Forelimb muscle (tissue), 1 donor: ENCODE measurements at places on chromosomes 5 and 9. TPM values are rescaled to one million over a fixed set of nuclear protein-coding genes. Genes with fewer than 3 reads are reported as not detected.

DNA sequence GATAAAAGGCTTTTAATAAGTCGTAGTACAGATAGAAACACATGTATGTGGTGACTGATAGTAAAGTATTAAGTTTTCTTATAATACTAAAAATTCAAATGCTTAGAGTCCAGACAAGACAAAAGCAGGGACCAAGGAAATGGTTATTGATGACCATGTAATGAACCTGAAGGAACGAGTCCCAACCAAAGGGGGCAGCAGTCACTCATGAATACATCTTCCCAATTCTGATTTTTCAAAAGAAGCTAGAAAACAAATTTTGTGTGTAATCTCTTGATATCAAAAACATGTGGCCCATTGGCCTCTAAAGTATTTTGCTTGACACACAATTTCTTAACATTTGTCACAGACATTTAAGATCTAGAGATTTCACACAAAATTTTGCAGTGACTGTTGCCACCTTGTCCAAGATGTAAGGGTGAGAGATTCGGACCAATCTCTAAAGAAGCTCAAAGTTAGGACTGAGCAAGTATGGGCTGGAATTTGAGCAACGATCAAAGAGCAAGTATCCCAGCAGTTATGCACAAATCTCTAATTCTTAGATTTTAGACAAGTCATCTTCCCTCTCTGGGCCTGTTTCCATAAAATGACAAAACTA lies 66.8 kb downstream of the ARL15 start:
- DNase-seq: no peak

Gene PCDHGA3
- 1.1 TPM for polyA plus RNA-seq

Gene GFPT2
- polyA plus RNA-seq: 8.6 TPM

DNA sequence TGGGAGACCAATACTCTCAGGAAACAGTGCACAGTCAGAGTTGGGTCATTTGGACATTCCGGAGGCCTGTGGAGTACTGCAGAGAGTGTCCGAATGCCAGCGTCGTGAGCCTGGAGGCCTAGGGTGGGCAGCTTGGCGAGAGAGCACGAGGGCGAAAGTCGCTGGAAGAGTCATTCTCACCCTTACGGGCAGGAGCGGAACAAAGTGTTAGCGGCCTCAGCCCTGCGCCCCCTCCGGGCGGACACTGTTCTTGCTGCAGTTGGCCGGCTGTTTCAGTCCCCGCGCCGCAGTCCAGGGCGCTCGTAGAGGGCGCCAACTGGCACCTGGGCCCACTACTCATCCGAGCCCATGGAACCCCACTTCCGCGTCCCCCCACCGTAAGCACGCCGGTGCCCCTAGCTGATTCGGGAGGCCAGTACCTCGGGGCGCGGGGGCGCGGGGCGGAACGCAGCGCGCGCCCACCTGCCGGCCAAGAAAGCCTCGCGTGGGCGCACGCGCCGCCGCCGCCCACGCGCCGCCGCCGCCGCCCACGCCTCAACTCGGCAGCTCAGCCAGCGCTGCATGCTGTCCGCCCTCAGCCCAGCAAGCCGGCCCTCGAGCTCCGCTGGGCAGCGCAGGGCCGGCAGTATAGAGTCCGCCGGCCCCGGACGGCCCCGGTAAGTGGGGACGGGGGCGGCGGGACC lies 99.7 kb upstream of the CCL21 start:
- no peak for DNase-seq

Gene TRIP13
- 6.6 TPM for polyA plus RNA-seq

GRCh38 chr5:174897281-174897950 lies 173.0 kb downstream of the MSX2 start:
- no peak for DNase-seq

Gene MRNIP
- 15.2 TPM for polyA plus RNA-seq

- no peak for DNase-seq
Measured at GRCh38 chr9:136172412-136173079, 32.4 kb downstream of the LHX3 start.

- DNase-seq: no peak
Measured at GRCh38 chr5:59798862-59799667, 94.5 kb downstream of the PDE4D start.

- DNase-seq: no peak
Measured at GRCh38 chr5:172044631-172045314, 38.3 kb upstream of the FBXW11 start.

DNA sequence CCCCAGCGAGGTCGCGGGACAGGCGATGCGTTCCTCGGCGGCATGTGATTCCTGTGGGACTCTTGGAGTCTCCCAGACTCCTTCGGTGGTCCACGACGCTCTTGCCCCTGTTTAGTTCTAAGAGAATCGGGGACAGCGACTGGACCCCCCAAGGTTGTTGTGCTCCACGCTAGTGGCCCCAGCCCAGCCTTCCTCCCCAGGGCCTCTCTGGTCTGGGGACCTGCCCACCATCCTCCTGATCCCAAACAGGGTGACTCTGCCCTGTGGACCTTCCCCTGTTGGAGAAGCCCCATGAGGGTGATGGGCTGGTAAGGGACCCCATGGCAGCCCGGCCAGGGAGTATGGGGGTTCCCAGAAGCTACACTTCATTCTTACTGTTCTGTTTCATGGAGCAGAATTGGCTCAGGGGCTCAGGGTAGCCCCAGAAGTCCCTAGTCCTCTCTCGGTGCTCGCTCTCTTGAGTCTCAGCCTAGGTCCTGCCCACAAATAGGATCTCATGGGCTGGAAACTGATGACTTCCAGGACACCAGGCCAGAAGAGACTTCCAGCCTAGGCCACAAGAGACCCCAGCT lies 880 bp downstream of the CARD19 start:
- DNase-seq: no peak

Gene IGIP
- 5.3 TPM for polyA plus RNA-seq

Gene GCNT4
- polyA plus RNA-seq: 0.15 TPM

Gene EFNA5
- polyA plus RNA-seq: 3.0 TPM

GRCh38 chr5:107268241-107268640 lies 402.5 kb downstream of the EFNA5 start:
- DNase-seq: no peak

DNA sequence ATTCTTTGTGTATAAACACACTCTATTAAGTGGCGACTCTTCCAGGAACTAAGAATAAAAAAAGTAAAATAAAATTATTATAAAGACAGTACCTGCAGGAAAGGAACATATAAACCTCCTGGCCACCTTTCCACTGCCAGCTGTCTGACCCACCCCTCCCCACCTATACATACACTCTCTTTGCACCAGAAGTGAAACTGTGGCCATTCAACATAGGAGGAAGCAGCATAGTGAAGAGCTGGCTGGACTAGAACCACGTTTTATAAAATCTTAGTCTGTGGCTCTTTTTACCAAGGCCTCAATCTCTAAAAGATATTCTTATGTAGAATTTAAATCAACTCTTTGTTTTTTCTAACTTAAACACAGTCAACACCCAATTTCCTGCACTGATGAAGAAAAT lies 289.6 kb downstream of the GABRB2 start:
- DNase-seq: no peak

DNA sequence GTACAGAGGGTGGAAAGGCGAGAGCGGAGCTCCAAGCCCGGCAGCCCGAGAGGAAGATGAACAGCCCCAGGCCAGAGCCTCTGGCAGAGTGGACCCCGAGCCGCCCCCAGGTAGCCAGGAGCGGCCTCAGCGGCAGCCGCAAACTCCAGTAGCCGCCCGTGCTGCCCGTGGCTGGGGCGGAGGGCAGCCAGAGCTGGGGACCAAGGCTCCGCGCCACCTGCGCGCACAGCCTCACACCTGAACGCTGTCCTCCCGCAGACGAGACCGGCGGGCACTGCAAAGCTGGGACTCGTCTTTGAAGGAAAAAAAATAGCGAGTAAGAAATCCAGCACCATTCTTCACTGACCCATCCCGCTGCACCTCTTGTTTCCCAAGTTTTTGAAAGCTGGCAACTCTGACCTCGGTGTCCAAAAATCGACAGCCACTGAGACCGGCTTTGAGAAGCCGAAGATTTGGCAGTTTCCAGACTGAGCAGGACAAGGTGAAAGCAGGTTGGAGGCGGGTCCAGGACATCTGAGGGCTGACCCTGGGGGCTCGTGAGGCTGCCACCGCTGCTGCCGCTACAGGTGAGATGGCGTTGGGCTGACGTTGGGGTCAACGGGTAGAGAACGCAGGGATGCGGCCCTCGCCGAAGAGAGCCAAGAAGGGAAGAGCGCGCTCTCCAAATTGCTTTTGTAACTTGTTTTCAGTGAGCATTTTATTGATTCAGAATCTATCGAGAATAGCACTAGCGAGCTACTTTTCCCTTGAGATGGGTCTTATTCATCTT lies at the start of gene PTGER4:
TSS of gene PTGER4 (plus strand) at position 3 of the 769 bp plus-strand sequence. CDS start 1,079 bp downstream, outside the sequence.
- DNase-seq: no peak

DNA sequence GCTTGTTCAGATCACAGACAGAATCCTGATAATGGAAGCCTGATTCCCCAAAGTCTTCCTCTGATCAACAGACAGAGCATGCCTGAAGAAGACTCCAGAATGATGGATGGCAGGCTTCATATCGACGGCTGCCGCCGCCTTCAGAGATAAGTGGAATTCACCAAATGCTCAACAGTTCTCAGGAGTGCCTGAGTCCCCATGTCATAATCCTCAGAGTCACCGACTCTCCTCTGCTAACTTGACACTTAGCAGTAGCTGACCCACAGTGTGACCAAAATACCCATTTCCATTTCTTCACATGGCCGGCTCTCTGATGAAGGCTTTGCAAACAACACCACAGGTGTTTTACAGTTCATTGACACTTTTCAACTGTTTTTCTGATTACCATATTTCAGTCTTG lies 58.7 kb downstream of the PRDM6 start:
- DNase-seq: no peak

Gene ADAMTS19
- polyA plus RNA-seq: 18.4 TPM

DNA sequence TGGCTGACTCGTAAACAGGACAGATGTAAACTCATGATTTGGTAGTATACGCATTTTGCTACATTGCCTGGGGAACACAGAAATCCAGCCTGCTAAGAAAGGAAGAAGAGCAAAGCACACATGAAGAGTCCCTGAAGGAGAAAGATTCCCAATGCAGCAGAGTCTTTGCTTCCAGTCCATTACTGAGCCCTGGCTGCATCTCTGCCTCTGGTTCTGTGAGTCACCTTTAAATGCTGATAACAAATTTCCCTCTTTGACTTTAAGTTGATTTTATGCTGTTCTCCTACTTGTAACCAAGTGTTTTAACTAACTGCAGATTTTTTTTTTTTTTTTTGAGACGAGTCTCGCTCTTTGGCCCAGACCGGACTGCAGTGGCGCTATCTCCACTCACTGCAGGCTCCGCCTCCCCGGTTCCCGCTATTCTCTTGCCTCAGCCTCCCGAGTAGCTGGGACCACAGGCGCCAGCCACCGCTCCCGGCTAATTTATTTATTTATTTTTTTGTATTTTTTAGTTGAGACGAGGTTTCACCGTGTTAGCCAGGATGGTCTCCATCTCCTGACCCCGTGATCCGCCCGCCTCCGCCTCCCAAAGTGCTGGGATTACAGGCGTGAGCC lies 8.5 kb upstream of the PRXL2C start:
- DNase-seq: no peak

DNA sequence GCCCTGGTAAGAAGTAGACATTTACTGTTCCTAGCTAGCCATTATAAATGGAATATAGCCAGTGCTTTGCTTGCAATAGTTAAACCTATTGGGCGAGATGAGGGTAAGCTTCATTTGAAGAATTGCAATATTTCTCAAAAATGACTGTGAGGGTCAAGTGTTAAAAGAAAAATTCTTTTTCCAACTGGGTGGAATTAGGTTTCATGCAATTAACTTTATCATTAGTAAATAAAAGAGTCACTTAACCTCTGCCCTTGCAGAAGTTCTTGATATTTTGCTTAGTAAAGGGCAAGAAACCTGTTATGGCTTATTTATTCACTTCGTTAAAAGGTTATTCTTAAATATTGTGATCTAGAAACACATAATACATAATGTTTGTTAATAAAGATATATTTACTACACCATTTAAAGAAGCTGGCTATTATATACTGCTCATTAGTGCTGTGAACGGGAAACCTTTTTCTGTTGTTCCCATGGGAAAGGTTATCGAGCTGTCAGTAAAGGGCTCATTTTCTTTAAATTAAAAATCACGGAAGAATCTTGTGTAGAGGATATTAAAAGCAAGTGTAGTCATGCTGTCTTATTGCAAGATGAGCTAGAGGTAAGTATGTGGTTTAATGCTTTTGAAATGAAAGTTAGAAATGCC lies 370.5 kb downstream of the CSNK1G3 start:
- DNase-seq: no peak

Gene SPOCK1
- 3.4 TPM for polyA plus RNA-seq

DNA sequence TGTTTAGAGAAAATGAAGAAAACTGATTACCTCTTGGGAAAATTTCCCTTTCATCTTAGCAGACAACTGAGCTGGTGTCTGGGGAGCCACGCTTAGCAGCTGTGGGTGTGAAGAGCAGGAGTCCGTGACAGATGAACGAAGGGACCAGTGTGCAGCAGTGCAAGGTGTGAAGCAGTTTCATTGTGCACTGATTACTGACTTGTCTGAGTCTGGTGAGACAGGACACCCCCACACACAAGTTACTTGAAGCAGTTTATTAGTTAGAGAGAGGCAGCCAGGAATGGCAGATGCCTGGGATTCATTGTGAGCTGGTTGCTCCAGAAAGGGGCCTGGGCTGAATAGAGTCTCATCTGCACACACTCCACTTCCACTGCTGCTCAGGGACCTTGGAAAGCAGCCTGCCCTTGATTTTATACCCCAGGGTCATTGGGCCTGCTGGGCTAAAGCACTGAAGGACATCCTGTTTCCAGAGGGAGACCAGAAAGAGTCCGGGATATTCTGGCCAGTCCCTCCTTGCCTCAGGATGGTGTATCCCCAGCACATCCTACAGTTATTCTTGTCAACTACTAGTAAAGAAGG lies 47.4 kb downstream of the FBXL7 start:
- no peak for DNase-seq

DNA sequence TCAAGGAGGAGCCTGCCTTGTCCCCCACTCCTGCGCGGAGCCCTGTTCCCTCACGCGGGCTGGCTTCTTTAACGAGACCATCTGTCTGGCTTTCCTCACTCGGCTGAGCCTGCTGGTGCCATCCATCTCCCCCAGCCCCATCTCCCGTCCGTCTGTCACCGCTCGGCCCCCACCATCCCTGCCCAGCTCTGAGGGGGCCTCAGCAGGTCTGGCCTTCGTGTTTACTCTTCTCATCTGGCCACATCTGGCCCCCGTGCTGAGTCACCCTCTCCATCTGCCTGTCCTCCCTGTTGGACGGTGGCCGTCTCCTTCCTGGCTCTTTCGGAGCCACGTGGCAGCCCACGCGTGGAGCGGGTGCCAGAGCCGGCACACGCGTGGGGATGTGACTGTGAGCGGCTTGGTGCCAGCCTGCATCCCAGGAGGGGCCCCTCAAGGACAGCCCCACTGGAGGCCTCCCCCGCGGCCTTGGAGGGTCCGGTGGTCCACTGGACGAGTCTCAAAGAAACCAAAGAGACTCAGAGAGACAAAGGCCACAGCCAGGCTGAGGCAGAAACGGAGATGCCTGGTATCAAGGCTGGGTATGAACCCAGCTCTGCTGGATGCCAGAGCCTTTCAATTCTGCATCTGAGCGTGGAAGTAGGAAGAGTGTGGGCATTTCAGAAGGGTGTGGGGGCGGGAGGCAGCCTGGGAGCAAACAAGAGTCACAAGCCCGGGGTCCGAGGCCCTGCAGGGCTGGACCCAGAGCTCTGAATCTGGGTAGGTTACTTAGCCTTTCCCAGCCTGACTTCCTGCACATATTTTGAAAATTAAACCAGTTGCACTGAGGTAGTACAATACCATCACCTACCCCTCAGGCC lies 76.7 kb upstream of the UNC5A start:
- DNase-seq: no peak

- DNase-seq: no peak
Measured at GRCh38 chr5:6361101-6361500, 17.2 kb downstream of the MED10 start.
